ENCODE measurements at places on chromosomes 16 and 17. TPM values are rescaled to one million over a fixed set of nuclear protein-coding genes. Genes with fewer than 3 reads are reported as not detected.
A peak's percentile ranks its signal among the peaks of the same experiment; 100 is the strongest.

- peak; percentile 30 for DNase-seq
Observed at GRCh38 chr16:89572073-89572484, 3.5 kb upstream of the CPNE7 start.

DNA sequence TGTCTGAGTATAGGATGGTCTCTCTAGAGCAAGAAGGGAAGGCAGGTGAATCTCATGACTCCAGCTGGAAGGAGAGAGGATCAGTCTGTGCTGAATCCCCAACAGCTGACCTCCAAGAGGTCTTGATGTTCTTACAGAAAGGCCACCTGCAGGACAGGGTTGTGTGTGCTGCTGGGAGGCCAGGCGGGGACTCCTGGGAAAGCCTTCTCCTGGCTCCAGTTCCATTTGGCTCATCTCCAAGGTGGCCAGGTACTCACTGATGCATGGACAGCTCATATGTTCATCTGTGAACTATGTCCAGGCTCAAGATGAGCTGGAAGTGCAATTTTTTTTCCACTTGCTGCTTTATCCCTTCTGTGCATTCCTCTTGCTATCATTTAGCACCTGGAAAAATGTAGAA lies 730.2 kb upstream of the RBFOX1 start:
- no peak for DNase-seq

- DNase-seq: no peak
Observed at GRCh38 chr16:68458101-68458500, 9.8 kb upstream of the SMPD3 start.

DNA sequence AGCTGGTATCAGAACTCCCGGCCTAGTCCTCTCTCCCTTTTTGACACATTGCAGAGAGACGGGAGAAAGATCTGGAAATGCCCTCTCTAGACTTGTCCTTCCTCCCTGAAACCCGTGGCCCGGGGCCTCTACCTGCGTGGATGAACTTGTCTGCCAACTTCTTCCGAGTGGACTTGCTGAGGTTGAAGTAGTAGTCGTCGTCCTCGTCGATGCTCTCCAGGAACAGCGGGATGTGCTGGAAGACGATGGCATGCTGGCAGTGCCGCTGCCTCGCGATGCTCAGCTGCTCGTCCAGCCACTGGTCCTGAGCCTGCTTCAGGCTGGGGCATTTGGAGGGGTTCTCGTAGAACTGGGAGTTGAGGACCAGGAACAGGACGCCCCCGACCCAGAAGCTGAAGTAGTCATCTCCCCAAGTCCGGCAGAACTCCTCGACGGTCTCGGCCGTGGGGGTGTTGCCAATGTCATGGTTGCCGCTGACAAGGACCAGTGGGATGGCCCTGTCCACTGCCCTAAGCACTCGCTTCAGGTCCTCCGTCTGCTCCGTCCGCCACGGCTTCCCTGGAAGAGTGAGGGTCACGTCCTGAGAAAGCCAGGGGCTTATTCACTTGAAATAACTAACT lies 99.1 kb downstream of the CPPED1 start:
- no peak for DNase-seq

DNA sequence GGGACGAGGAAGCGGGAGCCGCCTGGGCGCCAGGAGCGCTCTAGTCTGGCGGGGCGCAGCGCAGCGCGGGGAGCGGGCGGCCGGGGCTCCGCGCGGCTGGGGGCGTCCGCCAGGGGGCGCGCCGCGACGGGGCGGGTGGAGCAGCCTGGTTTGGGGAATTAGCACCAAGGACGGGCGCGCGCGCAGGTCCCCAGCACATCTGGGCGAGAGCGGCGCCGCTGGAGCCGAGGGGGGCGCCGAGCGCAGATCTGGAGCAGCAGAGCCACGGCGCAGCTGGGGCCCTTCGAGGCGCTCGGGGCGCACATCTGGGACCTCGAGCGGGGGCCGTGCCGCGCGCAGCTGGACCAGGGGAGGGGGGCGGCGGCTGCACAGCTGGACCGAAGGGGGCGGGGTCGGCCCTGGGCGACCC lies at the start of gene NXPH3:
Gene NXPH3, plus strand, starts transcription at position 193 of the 409 bp plus-strand sequence. CDS start 349 bp downstream, outside the sequence.
- DNase-seq: peak; percentile 77

DNA sequence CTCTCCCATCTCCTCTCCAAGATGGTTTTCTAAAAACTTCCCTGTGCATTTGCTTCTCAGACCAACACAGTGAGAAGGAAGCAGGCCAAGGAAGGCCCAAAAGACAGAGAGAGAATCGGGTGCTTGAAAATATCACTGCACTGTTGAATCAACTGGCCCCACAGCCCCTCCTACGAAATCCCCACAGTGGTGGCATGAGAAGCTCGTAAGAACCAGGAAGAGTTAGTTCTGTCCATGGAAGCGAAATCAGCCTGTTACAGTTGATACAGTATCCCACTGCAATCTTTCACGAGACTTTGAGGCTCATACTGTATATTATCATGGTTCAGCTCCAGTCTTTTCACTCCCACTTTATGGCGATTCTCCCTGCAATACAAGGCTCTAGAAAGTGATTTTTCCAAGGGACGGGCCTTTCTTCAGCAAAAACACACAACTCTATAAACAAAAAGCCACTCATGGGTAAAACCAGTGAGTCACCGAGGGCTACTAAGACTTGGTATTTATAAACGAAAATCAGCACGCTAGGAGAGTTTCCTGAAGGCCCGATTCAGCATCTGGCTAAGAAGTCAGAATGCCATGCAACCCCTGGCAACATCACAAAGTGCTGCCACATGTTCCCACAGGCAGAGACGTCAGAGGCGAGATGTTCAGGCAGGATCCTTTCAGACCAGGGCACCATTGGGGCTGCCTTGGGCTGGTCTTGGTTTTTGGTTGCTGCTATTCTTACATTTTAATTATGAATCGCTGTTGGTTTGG lies 185.7 kb downstream of the IRX5 start:
- peak; percentile 94 for DNase-seq

GRCh38 chr17:27649929-27650328 lies 18.9 kb downstream of the LGALS9 start:
- DNase-seq: no peak

GRCh38 chr17:15266325-15267125 lies 1.4 kb upstream of the PMP22 start:
- no peak for DNase-seq

GRCh38 chr17:15431196-15431595 lies 36.2 kb downstream of the CDRT4 start:
- DNase-seq: no peak

GRCh38 chr17:60769327-60769726 lies 91.7 kb downstream of the BCAS3 start:
- no peak for DNase-seq

DNA sequence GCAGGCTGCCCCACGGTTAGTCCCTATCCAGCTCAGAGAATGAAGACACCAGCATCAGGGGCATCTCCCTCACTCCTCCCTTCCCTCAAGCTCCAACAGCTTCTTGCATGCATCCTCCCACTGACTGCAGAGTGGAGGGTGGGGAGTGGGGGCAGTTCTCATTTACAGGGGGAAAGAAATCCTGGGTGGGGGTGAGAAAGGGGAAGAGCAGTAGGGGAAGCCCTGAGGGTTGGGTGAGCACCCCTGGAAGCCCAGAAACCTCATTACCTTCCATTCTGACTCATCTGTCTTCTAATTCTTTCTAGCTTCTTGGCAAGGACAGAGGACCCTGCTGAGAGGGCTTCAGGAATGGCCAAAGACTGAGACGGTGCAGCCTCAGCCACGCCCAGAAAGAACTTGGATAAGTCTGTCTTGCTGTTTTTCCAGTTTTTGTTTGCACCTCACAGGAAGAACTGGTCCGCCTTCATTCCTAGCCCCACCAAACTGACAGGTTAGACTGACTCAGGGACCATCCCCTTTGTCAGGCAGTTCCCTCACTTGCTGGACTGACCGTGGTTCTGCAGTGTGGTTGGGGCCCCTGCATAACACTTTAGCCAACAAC lies 52.5 kb upstream of the WSB1 start:
- peak; percentile 74 for DNase-seq

- no peak for DNase-seq
Observed at GRCh38 chr17:4744999-4745969, 5.6 kb upstream of the CXCL16 start.

- no peak for DNase-seq
Observed at GRCh38 chr17:35944151-35944550, 638 bp upstream of the LYZL6 start.

Gene IL17C
- not detected for total RNA-seq

Gene WFIKKN1
- not detected for total RNA-seq

Gene SDR42E1
- total RNA-seq: not detected

Gene TBC1D3E
- not detected for total RNA-seq
